ENCODE measurements at places on chromosomes 5 and 9.

DNA sequence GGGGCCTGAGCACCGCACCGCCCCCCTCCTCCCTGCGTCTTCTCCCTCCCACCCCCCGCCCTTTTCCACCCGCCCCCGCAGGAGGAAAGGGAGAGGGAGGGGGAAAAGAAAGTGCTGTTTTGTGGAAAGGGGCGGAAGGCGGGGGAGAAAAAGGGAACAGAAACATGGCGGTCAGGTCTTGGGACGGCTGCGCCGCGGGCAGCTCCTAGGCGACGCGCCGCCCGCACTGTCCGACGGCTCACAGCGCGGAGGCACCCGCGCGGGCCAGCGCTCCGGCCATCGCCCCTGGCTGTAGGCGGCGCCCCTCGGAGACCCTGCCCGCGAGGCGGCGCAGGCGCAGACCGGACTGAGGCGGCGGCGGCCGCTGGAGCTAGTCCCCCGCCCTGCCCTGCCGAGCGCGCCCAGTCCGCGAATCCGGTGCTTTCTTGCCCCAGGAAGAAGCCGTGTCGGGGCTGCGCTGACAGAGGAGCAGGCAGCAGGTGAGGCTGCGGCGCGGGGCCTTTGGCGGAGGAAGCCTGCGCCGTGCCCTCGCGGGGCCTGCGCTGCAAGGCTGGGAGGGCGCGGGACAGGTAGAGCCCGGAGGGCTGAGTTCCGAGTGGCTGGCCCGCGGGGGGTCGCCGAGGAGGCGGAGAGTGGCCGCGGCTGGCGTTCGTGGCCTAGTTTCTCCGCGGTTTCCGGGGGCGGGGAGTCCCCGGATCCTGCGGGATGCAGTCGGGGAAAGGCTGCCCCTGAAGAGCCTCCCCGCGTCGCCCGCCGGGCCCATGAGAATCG lies at the start of gene DENND4C:
DENND4C (plus strand) TSS at position 339 of the 771 bp plus-strand sequence. CDS start 45,482 bp downstream, outside the sequence.
- peak; percentile 86 for DNase-seq

DNA sequence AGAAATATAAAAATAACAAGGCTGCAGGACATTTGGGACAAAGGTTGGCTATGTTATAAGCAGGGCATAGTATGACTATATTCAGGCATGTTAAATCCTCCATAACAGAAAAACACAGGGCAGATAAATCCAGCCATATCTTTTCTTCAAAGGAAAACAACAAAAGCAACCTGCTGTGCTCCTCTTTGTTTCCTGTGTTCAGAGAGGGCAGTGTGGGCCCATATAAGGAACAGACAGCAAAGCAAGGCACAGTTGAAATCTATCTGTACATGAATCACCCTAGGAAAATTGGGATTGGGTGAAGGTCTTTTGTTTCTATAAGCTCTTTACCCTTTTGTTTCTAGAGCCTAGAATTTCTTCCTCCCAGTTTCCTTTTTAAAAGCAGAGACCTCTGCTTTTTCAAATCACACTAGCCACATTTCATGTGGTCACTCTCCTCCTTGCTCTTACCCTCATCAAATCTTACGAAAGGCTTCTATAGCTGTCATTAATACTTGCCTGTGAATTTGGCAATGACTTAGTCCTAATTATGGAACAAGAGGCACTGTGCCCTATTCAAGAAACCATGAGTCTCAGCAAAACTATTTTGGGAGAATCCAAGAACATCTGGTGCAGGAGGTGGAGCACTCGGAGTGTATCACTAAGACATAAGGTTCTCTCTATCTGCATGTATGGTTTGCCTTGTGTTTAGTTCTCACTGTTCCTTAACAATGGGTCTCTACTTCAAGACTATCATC lies 1.8 kb downstream of the GZMA start:
- DNase-seq = no peak

DNA sequence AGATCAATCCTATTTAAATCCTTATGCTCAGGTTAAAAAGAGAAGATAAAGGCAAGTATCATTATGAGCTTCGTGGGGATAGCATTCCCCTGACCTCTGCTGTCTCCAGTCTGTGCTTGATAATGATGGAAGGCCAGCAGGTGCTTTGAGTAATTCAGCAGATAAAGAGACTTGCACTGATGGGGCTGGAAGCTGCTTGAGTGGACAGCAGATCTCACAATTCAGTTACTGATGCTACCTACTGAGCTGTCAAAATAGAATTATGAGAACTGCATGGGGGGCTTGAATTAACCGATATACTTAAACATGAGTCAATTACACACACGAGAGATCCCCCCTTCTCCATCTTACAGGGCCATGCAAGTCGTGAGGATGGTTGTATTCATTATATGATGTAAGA lies 107.7 kb upstream of the GPR151 start:
- DNase-seq = no peak

DNA sequence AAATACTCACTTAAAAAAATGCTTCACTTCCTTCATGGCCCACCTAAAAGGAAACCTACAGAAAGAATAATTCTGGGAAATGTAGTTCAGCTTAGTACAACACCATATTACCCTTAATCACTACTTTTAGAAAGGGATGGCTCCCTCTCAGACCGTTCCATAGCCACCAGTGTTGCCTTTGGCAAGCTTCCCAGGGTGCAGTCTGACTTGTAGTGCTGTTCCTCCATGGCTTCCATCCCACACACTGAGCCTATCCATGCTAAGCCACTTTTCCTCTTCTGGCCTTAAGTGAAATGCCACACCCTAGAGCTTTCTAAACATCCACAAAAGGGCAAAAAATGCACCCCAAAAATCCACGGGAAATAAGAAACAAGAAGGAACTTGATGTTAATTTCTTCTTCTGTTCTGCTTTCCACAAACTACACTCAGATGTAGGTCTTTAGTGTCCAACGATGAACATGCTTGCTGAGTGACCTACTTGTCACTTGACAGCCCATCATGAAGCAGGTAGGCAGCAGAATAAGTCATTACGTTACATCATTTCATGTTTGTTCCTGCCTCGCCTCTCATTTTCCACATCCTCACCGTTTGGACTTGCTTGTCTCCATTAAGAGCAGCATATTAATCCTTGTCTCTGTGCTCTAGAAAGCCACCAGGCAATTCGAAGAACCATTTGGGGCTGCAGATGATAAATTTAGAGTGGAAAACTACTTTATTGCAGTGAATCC lies 391.1 kb upstream of the GRAMD2B start:
- DNase-seq = no peak

GRCh38 chr5:88954511-88954910 lies 71.5 kb upstream of the MEF2C start:
- DNase-seq = no peak

GRCh38 chr5:142735323-142736246 lies 34.6 kb upstream of the ARHGAP26 start:
- no peak for DNase-seq

- DNase-seq = no peak
Measured at GRCh38 chr5:142366007-142366406, 41.2 kb upstream of the SPRY4 start.

DNA sequence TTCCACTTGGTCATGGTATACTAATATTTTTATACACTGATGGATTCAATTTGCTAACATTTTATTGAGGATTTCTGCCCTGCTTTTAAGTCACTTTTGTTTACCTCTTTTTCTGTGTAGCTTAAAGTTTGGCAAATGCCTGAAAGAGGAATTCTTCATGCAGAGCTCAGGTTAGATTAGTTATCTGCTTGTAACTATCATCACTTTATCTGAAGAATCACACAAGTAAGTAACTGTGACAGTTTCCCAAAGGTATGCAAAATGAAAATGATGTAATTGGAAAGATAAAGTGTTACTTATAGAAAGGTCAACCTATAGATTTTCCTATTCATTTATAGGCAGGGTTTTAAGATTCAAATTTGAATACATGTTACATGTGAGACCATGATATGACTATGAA lies 188.8 kb upstream of the ACTBL2 start:
- DNase-seq = no peak

DNA sequence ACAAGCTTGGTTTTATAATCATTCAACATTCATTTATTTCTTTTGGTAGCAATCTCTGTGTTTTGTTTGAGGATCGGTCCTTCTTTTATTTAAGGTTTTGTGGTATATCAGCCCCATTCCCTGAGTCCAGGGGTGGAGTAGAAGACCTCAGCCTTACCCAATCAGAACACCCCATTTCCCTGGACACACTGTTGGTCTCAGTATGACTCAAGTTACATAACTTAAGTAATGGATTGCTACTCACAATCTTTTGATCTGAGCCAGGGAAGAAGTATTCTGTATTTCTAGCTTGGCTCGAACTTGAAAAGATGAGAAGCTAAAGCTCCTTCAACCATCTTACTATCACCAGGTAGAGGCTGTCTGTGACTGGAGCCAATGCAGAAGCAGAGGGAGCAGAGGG lies 175.2 kb upstream of the HAPLN1 start:
- no peak for DNase-seq

- no peak for DNase-seq
Measured at GRCh38 chr9:26311463-26311995, 581.1 kb downstream of the CAAP1 start.

- DNase-seq = no peak
Measured at GRCh38 chr5:169037466-169037865, 263.5 kb downstream of the SLIT3 start.

GRCh38 chr9:72599874-72600534 lies 78.6 kb downstream of the TMC1 start:
- no peak for DNase-seq

- DNase-seq = peak; percentile 34
Measured at GRCh38 chr9:112361601-112362000, 18.3 kb upstream of the HSDL2 start.

GRCh38 chr5:53397845-53398244 lies 82.6 kb upstream of the FST start:
- DNase-seq = no peak

DNA sequence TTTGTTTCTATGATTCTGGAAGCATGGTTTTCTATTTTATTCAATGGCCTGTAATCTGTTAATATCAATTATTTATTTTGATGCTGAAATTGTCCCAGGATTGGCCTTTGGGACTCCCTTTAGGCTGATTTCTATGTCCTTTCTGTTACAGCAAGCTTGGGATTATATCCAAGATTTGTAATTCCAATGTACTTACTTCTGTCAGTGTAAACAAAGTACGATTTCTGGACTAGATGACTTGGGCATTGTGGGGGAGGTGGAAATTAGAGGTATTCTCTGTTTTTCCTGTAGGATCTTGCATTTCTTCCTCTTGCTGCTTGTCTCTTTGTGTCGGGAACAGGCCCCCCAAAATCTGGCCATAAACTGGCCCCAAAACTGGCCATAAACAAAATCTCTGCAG lies 3.7 kb downstream of the PCDHGA12 start:
- DNase-seq = no peak

DNA sequence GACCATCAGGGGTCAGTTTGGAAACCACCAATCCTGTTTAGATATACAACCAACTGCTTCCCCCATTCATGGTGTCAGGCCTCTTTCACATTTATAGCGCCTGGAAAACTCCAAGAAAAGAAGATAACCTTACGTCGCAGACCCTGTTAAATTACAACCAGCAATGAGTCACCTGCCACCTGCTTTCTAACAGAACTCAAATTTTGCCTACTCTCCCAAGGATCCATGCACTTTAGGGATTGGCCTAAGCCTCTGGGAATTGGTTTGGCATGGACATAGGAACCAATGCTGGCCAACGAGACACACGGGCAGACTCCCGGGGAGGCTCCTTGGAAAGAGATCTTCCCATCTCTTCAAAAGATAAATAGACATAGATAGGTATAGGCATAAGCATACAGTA lies 87.0 kb downstream of the FEM1C start:
- no peak for DNase-seq

DNA sequence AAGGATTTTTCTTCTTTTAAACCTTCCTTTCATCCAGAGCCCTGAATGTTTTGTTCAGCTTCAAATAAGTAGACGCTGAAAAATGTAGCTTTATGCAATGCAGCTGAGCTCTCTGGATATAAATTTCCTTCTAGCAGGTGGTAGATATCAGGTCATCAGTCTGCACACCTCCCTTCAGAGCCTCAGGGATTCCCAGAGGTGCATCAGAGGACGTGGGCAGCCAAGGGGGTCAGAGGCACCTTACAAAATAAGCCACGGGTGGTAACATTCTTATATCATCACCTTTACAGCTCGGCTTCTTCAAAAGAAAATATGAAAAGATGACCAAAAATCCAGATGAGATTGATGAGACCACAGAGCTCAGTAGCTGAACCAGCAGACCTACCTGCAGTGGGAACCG lies 19.3 kb downstream of the MOCS2 start:
- DNase-seq = no peak

DNA sequence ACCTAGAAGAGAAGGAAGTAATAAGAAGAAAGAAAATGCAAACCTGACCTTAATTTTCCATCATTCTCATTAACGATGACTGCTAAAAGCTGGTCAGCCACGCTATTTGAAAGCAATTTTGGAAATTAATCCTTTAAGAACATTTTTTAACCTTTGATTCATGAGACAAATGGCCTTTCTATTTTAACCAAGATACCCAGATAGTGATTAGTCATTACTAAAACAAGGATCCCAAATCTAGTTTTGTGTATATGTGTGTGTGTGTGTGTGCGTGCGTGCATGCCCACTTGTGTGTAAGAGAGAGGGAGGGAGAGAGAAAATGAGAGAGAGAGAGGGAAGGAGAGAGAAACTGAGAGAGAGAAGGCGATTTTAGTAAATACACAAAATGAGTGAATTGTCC lies 329.5 kb downstream of the DEPDC1B start:
- DNase-seq = no peak

GRCh38 chr5:56910210-56910965 lies 992 bp downstream of the SETD9 start:
- DNase-seq = peak; percentile 38

GRCh38 chr5:158317507-158317906 lies 458.6 kb upstream of the CLINT1 start:
- no peak for DNase-seq

GRCh38 chr5:116887104-116887503 lies 312.5 kb upstream of the SEMA6A start:
- DNase-seq = no peak

Measured in NCI-H1930 (cell line).